ENCODE measurements at places on chromosomes 1 and 21. TPM values are rescaled to one million over a fixed set of nuclear protein-coding genes. Genes with fewer than 3 reads are reported as not detected.

GRCh38 chr1:167401260-167401873 is 117.0 kb downstream of the CD247 start:
- no peaks in the 10 kb centered on the region for H3K27me3 ChIP-seq
- H3K36me3 ChIP-seq, result peaks cover 22% of the 10 kb centered on the region
- no peaks in the 10 kb centered on the region for H3K4me1 ChIP-seq
- H3K27ac ChIP-seq, result no peak overlapping the region

DNA sequence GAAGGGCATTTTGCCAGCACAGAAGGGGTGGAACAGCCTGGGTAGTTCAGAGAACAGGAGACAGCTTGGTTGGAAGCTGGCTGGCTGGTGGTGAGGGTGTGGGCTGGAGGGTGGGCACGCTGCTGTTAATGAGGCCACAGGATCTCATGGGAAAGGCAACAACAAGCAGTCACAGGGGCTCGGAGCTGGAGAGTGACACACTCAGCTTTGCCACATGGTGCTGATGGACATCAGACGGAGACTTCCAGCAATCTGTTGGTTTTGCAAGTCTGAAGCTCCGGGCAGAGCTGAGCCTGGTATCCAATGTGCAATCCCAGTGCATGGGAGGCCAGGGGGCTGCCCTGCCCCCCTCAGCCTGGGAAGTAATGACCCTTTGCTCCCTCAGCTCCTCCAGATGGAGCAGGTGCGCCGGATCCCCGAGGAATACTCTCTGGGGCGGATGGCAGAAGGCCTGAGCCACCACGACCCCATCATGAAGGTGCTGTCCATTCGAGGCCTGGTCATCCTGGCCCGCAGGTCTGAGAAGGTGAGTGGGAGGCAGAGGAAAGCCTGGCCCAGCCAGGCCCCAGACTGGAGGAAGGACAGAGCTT is 15.6 kb upstream of the TTC4 start:
- no peaks in the 10 kb centered on the region for H3K4me1 ChIP-seq
- H3K27ac ChIP-seq, result no peak overlapping the region
- no peak overlapping the region for H3K4me3 ChIP-seq
- no peak for DNase-seq
- no peaks in the 10 kb centered on the region for H3K27me3 ChIP-seq

The GJA4 gene
- total RNA-seq, result 3.8 TPM

DNA sequence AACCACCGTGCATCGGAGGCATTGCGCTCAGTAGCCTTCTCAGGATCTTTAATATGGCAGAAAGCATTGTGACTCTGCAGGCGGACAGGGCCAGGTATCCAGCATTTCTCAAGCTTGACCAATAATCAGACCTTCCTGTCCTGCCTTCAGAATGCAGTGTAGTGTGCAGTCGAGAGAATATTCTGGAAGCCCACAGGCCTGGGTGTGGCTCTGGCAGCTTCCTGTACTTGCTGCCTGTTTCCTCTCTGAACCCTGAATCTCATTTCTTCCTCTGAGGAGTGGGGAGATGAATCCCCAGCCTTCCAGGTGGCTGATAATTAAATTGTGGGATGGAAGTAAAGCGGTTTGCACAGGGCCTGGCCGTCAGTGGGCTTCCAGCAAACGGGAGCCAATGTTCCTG is 42.3 kb downstream of the ACTL8 start:
- no peaks in the 10 kb centered on the region for H3K36me3 ChIP-seq
- H3K27me3 ChIP-seq, result no peaks in the 10 kb centered on the region
- no peak overlapping the region for H3K4me3 ChIP-seq
- no peak for DNase-seq
- H3K27ac ChIP-seq, result no peak overlapping the region

The CD84 gene
- total RNA-seq, result 10.1 TPM

The CRTC2 gene
- total RNA-seq, result 9.8 TPM

Measured in thymus (tissue), 14 donors.